Activated CD4-positive, alpha-beta T cell treated with anti-CD3 and anti-CD28 coated beads, Interleukin-2, Interleukin-6, amounts not matched to agents 100 ng/mL and 50 ng/mL, durations not matched to agents 16 hours and 8 hours (primary cell): ENCODE measurements at places on chromosomes 5 and 9.

- DNase-seq, result no peak
Observed at GRCh38 chr5:67028941-67029340, 167.7 kb downstream of the CD180 start.

DNA sequence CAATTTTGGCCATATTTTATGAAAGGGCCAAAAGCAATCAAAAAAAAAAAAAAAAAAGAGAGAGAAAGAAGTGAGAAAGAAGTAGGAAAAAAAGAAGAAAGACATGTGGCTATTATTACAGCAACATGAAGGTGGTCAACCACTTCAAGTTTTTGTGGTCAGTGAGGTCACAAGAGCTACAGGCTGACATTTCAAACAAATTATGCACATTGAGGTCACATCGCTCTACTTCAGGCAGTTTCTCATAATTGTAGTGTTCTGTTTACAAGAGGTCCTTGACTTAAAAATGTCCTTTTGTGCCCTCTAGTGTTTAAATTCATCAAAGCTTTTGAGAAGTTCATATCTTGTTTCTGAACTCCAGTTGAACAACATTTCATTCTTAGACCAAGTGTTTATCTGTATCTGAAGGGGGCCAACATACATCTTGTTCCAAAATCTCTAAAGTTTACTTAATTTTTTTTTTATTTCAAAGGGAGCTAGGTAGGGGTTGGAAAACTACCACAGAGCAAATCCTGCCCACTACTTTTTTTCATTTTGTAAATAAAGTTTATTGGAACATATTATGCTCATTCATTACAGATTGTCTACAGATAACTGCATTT lies 513.1 kb downstream of the PDE4D start:
- DNase-seq, result peak; percentile 51

GRCh38 chr9:73026375-73026774 lies 73.5 kb upstream of the ALDH1A1 start:
- no peak for DNase-seq

DNA sequence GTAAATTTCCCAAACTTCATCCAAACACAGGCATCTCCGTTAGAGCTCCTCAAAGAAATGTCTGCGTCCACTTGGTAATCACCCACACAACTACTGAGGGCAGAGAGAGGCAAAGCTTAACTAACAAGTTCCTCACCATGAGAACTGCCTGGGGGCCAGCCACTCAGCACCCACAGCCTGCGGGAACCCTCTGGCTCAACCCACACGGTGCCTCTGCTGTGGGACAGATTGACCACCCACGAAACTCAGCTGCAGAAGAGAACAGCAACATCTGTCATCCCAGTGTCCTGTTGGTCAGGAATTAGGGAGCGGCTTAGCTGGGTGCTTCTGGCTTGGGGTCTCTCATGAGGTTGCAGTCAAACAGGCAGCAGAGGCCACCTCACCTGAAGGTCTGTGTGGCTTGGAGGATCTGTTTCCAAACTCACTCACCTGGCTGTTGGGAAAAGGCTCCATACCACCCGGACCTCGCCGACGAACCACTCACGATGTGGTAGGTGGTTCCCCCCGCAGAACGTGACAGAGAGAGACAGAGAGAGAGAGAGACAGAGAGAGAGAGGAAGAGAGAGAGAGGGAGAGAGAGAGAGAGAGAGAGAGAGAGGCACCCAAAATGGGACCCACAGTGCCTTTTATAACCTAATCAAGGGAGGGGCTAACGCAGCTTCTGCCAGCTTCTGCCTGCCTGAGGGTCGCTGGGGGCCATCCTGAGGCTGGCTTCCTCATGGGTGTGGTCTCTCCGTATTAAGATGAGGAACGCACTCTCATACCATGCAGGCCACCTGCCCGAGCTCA lies 103.5 kb downstream of the OLFM1 start:
- DNase-seq, result no peak

GRCh38 chr9:89153232-89154017 lies 25.2 kb downstream of the SHC3 start:
- DNase-seq, result peak; percentile 62

DNA sequence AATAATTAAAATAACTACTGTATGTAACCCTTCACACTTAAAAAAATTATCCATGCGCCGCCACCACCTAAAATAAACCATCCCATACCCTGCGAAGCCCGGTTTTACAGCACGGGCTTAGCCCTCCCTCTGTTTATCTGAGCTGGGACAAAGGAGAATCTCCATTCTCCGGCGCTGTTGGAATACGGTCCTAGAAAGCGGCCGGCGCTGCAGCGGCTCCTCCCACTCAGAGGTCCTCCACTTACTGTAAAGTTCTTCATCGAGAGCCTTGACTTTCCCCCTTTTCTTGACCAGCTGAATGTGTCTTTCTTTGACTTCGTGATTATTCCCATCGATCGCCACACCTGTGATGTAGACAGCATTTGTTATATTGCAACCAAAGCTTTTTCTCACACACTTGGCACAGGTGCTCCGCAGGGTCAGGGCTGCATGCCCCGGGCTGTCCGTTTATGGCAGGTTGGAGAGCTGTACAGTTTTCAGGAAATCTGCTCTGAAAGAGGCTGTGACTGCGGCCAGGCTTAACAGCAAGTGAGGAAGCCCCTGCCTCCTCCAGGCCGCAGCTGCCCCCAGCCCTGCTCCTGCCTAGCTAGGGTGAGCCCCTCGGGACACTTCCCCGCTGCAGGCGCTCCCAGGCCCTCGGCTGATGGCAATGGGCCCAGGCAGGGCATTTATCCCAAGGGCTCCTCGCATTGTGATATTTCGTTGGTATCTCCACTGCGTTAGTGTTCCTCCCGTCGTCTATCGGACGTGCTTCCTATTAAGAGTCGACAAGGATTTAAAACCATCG lies 16.7 kb downstream of the GFPT2 start:
- no peak for DNase-seq

GRCh38 chr9:88537761-88538091 lies 2.7 kb downstream of the NXNL2 start:
- peak; percentile 64 for DNase-seq

GRCh38 chr9:116705531-116705930 lies 18.4 kb downstream of the TRIM32 start:
- DNase-seq, result no peak

GRCh38 chr5:83368835-83369234 lies 102.7 kb upstream of the VCAN start:
- DNase-seq, result no peak
